ENCODE measurements at places on chromosomes 1 and 21.

GRCh38 chr1:117646007-117646811, 40.4 kb downstream of the TENT5C start:
- DNase-seq = no peak

DNA sequence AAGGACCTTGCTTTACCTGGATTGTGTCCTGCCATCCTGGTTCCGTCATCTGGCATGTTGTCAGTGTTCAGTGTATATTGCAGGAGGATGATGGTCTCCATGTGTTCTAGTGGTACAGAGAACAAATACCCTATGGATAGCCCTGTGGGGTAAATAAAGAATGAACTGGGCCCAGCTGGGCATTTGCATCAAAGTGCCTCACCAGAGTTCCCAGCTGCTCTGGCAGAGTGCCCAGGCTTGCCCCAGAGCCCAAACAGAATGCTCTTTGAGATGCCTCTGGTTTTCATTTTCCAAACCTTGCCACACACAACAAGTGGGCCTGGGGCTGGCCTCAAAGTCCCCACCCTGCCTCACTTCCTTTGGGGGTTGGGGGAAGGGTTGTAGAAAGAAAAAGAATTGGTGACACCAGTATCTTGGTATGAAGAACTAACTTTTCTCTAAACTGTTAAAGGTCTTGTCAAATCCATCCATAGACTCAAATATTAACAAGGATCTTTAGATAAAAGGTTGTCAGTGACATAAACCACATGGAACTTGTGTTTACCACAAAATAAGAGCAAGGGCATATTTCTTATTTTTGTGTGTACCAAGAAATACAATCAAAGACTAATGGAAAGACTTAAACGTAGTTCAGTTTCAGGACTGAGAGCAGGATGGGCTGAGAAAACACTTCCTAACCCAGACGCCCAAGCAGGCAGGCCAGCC, 82.2 kb downstream of the LMO4 start:
- DNase-seq = no peak

DNA sequence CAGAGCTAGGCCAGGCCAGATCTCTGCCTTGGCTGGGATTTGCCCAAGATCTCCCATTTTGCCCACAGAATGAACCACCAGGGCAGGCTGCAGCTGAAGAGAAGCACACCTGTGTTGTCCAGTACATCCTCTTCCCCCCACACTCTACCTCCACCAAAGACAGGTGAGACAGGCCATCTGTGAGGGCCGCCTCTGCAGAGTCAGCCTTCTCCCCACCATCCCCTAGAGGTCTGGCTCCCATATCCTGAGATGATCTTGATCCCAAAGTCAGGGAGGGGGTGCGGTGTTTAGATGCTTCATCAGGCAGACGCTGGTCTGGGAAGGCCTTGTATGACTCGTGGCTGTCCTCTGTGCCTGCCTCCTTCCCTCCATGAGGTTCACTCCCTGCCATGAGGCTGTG, 28.7 kb downstream of the HYI start:
- DNase-seq = no peak

- no peak for DNase-seq
Measured at GRCh38 chr1:45370575-45370974, 30.3 kb upstream of the MUTYH start.

DNA sequence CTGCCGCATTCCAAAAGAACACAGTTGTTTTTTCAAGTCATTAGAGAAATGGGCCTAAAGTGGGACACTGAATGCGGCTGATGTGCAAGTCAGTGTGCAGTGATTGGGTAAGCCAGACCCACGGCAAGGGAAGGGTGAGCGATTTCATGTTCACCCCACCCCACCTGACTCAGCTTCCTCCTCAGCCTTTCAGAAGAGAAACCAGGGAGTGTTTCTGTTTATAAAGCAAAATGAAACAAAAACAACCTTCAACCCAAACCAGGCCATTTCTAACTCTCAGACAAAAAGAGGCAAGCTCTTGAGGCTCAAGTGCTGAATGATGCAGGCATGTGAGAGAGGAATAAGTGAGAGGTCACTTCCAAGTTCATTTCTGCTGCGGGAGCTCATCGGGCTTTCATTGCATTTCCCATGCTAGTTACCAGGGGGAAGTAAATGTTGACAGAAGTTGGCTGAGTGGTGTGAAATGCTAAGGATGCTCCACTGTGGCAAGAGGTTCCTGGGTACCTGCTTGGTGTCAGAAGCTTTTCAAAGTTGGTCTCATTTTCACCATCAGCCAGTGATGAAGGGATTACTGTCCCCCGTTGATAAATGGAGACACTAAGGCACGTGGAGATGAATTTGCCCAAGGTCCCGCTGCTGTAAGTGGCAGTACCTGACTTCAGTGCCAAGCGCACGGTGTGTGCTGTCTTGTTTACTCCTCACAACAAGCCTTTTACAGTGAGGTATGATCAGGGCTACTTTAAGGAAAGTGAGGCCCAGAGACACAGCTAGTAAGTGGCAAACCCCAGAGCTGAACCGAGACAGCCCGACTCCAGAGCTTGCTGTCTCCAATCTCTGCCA, 29.1 kb downstream of the STPG1 start:
- DNase-seq = no peak

DNA sequence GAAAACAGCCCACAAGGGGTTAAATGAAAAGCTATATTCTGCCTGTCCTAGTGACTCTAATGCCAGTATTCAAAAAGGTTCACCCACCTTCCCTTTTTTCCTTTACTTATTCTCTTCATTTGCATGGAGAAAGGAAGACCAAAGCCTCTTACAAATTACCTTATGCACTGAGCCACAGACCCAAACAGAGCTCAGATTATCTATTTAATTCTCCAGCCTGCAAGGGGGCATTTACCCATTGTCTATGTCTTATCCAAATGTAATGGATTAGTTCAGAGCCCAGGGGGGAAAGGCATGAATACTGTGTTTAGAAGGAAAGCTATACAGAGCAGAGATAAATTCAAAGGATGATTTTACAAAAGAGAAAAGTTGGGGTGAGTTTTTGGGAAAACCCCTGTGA, 388.5 kb downstream of the OMA1 start:
- DNase-seq = no peak

DNA sequence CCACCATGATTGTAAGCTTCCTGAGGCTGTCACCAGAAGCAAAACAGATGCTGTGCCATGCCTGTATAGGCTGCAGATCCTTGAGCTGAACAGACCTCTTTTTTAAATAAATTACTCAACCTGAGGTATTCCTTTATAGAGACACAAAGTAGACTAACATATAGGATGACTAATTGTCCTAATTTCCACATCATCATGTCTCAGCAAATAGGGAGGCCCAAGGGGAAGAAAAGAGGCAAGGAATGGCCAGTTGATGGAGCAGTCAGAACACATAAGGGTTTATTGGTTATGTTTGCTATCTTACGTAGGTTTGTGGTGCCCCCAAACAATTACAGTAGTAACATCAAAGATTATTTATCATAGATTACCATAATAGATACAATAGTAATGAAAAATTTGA, 126.2 kb downstream of the RASAL2 start:
- no peak for DNase-seq

GRCh38 chr1:244353551-244354091, 98.1 kb downstream of the ADSS2 start:
- DNase-seq = no peak

DNA sequence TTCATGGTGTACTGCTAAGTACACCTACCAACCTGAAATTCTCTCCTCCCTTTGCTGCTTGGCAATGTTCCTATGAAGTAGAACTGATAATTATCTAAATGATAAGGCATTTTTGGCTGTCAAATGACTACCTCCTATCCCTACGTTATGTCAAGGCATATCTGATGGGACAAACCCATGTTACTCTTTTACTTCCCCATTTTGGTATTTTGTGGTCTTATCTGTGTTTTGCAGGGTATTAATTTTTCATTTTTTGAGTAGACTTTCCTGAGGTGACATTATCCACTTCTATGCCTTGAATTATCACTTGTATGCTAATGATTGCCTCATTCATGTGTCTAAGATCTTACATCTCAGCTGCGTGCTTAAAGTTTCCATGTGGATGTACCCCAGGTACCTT, 499.6 kb upstream of the B3GALT2 start:
- no peak for DNase-seq

- DNase-seq = no peak
Measured at GRCh38 chr1:66333466-66334199, 200.3 kb upstream of the SGIP1 start.
